ENCODE measurements at places on chromosomes 1 and 21. TPM values are rescaled to one million over a fixed set of nuclear protein-coding genes. Genes with fewer than 3 reads are reported as not detected.

OR10Z1 gene
- not detected for total RNA-seq

VSIG8 gene
- total RNA-seq = not detected

FYB2 gene
- not detected for total RNA-seq

TIPRL gene
- 45.3 TPM for total RNA-seq

RHD gene
- total RNA-seq = not detected

GJA4 gene
- not detected for total RNA-seq

LIN28A gene
- total RNA-seq = not detected

CFHR4 gene
- not detected for total RNA-seq

ZCCHC17 gene
- 45.3 TPM for total RNA-seq

DOP1B gene
- total RNA-seq = 11.7 TPM

GNAT2 gene
- 0.43 TPM for total RNA-seq

DNA sequence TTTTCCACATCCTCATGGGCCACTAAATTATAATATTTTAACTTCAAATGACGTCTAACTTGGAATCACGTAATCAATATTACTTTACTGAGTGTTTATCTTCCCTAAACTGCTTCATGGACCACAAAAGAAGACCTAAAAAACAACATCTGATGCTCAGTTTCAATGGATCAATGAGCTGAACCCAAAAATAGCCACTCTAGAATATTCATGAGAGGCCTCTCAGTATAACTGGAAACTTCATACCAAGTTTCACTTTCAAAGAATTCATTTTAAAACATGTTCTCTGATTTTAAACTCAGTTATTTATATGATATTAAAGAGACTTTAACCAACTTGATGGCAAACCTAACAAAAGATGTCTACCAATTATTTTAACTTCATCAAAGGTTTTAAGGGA is 23.7 kb upstream of the TIAM1 start:
- DNase-seq = no peak

GRCh38 chr1:247358920-247359319 is 27.3 kb upstream of the ZNF496 start:
- peak; percentile 90 for DNase-seq

GRCh38 chr1:199512037-199512710 is 515.3 kb upstream of the NR5A2 start:
- DNase-seq = no peak

GRCh38 chr1:185144233-185144632 is 12.5 kb downstream of the TRMT1L start:
- no peak for DNase-seq

- DNase-seq = no peak
Measured at GRCh38 chr1:240280560-240281322, 189.1 kb downstream of the FMN2 start.

GRCh38 chr1:90201467-90202358 is 206.8 kb downstream of the ZNF326 start:
- peak; percentile 1 for DNase-seq

- DNase-seq = no peak
Measured at GRCh38 chr1:1137256-1138045, 21.6 kb upstream of the C1orf159 start.

- DNase-seq = peak; percentile 48
Measured at GRCh38 chr1:223230161-223230881, 87.3 kb upstream of the TLR5 start.

- DNase-seq = peak; percentile 85
Measured at GRCh38 chr1:21331752-21332478, 41.7 kb upstream of the ECE1 start.

- DNase-seq = no peak
Measured at GRCh38 chr1:175070818-175071217, 3.2 kb downstream of the TNN start.

GRCh38 chr1:232600424-232601258 is 29.3 kb downstream of the SIPA1L2 start:
- no peak for DNase-seq

DNA sequence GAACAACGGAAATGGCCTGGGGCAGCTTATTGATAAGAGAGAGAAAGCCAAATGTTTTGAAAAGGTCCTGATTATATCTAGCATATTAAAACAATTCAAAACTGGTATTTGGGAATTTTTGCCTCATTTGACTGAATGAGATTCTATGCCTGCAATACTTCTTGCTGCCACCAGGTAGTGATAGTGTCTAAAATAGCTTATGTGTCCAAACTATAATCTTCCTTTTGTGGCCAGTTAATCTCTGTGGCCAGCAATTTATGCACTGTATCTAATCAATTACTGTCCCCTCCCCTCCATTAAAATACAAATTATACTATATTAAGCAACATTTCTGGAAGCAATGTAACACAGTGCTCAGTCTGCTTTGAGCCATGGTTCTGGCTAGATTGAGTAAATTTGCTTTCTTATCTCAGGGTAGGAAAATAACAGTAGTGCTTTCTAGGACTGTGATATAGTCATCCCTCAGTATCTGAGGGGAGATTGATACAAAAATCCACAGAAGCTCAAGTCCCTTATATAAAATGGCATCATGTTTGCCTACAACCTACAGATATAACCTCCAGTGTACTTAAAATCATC is 91.8 kb downstream of the FOXD2 start:
- DNase-seq = no peak

DNA sequence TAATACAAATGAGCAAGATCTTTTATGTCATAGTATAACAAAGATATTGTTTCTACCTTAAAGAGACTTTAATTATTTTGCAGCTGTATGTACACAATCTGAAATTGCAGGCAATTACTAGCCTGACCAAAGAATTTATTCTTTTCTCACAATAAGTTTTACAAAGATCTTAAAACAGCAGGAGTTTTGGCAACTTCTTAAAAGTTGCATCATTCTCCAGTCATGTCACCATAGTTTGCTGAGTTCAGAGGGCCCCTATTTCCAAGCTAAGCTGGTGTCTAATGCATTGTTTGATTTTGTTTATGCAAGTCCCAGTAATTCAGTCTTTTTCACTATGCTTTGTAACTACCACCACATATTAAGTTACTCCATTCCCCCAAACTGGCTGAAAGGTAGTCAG is 114.8 kb downstream of the DNAH14 start:
- DNase-seq = peak; percentile 2

GRCh38 chr1:173496757-173497320 is 19.7 kb downstream of the PRDX6 start:
- no peak for DNase-seq

DNA sequence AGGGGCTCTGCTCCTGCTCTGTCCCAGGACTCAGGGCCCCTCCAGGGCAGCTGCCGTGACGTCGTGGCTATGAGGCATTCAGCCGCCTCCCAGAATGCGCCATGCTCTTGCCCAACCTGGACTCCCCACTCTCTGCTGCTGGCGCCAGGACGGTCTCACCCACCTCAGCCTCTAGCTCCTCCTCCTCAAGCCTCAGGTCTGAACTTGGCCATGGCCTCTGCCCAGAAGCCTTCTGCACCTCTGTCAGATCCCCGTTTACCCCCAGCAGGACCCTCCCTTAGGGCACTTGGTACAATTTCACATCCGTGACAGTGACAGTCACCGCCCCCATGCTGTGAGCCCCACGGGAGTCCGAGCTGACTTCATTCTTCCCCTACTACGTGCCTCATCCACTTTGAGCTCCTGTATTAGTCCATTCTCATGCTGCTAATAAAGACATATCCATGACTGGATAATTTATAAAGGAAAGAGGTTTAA is 4.9 kb downstream of the CSTB start:
- DNase-seq = no peak

- no peak for DNase-seq
Measured at GRCh38 chr1:30904191-30904961, 4.2 kb downstream of the SDC3 start.

DNA sequence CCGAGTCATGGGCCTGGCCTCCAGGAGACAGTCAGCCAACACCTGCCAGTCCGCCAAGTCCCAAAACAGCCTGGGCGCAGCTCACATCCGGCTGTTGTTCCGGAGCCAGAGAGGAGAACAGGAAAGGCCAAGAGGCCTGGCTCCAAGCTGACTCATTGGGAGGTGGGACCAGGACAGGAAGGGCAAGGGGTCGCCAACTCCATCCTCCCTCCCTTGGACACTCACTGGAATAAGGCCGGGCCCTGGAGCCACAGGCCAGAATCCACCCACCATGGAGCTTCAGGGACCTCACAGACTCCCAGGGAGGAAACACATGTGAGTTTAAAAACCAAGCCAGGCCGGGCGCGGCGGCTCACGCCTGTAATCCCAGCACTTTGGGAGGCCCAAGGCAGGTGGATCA is 25.1 kb upstream of the CLIC4 start:
- peak; percentile 82 for DNase-seq

DNA sequence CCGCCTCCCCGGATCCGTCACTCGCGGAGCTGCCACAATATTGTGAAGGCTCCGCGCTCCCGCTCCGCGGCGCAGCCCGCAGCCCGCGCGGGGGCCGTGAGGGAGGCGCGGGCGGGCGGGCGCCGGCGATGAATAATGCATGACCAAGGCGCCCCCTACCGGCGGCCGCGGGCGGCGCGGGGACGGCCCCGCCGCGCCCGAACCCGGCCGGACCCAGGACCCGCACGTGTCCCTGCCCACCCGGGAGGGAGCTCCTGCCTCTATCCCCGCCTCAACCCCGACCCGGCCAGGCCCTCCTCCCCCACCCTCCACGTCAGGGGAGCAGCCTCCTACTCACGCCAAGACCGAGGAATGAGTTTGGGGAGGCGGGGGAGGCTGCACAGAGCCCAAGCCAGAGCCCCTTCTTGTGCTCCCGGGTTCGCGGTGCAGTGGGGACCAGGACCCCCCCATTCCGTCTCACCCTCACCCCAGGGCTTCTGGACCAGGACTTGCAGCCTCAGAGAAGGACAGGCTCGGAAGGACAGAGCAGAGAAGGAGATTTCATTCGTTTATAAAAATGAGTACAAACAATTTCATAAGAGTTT is 70.8 kb upstream of the CASZ1 start:
- peak; percentile 23 for DNase-seq

DNA sequence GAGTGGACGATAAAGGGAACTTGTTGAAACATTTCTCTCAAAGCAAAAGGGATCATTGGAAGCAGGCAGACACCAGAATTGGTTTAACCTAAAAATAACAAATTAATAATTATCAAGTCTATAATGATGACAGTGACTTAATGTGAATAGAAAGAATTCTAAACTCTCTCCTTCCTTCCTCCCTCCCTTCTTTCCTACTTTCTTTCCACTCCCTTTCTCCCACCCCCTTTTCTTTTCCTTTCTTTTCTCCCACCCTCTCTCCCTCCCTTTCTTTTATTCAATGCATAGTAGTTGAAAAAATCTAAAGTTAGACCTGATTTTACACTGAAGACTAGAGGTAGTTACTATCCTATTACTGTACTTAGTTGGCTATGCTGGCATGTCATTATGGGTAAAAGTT is 55.7 kb downstream of the PTPRC start:
- no peak for DNase-seq

All from fibroblast of villous mesenchyme (primary cell).